ENCODE measurements at places on chromosomes 16 and 17. TPM values are rescaled to one million over a fixed set of nuclear protein-coding genes. Genes with fewer than 3 reads are reported as not detected.

WWOX gene
- 13.1 TPM for total RNA-seq

NUPR1 gene
- total RNA-seq = 49.6 TPM

GLYR1 gene
- total RNA-seq = 88.8 TPM

TAF15 gene
- 95.9 TPM for total RNA-seq

CACNA1H gene
- 6.0 TPM for total RNA-seq

SPATA32 gene
- total RNA-seq = not detected

PLEKHG4 gene
- 1.1 TPM for total RNA-seq

TPSB2 gene
- total RNA-seq = 10.0 TPM

DNA sequence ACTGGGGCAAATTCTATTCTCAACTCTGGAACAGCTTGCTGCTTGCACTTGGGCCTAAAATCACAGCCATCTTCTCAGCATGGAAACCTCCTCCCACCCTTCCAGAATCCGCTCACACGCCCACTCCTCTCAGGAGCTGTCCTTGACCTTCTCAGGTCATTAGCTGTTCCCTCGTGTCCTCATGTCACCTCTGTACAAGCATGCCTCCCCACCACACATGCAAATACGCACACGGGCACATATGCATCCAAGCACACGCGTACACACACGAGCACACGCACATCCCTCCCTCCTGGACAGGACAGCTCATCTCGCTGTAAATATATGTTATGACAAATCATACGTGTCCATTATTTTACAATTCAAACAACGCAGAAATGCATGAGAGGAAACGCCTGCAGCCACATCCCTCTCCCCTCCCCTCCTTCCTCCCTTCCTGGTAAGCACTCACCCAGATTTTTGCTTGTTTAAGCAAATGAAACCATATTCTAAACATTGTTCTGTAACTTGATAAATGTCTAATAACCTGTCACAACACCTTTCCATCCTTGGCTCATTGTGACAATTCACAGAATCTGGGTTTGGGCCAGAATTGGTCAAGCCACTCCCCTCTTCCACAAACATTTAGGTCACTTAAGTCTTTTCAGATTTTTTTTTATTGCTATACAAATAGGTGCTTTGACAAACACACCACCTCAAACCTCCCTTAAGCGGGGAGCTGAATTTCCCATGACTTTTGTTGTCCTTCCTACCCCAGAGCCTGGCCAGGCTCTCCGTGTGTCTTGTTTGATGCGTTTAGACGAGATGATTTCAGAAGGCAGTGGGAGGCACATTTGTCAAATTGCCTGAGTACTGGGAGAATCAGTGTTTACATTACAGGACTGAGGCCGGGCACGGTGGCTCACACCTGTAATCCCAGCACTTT is 41.7 kb downstream of the DNAH17 start:
- no peak for DNase-seq

DNA sequence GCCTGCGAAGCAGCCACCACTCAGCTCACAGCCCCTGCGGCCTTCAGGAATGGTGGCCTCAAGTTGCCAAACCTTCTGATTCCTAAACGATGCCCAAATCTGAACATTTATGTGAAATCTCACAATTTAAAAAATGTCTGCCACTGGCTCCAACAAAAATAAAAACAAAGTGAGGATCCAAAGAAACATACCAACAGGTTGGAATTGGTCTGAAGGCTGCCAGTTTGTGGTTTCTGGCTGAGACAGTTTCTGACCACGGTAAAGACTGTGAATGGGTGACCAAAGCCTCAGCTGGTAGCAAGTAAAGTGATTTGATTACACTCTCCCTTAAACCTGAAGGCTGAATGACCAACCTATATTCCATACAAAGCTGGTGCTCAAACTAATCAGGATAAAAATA is 24.9 kb downstream of the LITAFD start:
- no peak for DNase-seq

- DNase-seq = no peak
Measured at GRCh38 chr16:64250866-64251265, 871.0 kb downstream of the CDH11 start.

- DNase-seq = no peak
Measured at GRCh38 chr17:1002412-1002753, 5.5 kb downstream of the TIMM22 start.

DNA sequence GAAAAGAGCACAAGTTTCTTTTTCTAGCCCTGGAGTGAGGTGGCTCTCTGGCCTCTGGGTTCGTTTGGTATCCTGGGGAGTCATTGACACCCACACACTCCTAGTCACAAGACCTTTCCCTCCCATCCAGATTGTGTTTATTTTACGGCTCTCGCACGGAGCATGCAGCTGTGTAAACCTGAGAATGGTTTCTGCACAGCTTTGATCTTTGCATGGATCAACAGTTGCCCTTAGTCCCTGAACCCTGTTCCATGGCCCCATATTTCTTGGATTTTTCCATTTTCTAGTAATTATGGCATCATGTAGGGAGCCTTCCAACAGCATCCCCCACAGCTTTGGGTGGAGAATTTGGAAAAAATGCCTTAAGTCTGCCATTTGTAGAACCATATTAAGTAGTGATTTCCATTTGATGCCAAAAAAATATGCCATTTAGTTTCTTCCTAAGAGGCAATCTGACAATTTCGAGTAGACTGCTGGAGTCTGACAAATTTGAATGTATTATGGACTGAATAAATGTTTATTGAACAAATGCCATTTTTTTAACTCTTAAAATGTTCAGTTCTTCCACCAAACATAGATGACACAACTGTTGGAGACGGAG is 197.7 kb downstream of the WWOX start:
- no peak for DNase-seq

DNA sequence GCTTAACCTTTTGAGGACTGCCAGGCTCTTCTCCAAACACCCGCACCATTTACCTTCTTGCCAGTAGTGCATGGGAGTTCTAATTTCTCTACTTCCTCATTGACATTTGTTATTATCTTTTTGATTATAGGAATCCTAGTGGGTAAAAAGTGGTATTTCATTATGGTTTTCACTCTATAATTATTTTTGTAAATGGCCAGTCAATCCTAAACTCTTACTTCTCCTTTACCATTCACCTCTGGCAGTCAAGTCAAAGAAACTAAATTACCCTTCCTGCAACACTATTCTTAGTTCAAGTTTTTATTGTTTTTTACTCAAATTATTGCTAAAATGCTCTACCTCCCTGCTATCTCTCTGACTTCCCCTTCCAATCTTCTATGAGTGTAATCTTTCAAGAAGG is 29.8 kb upstream of the ANKFY1 start:
- no peak for DNase-seq

GRCh38 chr16:4214215-4214621 is 27.7 kb downstream of the SRL start:
- no peak for DNase-seq

DNA sequence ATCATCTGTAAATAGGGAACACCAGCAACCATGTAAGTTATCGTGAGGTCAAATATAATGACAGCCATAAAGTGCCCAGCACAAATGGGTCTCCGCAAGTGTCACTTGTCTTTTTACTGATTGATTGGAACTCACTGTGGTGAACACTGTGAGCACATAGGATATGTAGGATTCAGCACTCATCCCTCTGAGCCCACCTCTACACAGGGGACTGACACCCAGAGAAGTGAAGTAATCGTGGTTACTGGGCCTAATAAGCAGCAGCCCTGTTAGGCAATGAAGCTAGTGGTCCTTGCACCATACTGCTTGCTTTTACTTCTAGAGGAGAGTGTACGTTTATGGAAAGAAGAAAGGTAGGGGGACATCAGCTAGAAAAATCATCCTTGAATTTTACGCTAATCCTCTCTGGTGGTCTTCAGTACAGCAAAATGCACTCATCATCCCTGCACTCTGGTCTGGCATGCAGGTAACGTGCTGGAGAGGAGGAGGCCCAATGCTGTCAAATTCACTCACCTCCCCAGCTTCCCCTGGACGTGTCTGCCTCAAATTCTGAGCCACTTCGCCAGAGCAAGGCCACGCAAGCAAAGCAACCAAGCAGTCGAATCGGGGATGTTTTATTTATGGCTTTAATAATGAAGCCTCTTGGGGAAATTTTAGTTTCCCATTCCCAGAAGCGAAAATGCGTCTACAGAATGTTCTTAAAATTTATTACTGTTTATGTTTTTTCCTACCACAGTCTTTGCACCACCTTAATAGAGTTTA is 74.7 kb downstream of the YPEL2 start:
- no peak for DNase-seq

DNA sequence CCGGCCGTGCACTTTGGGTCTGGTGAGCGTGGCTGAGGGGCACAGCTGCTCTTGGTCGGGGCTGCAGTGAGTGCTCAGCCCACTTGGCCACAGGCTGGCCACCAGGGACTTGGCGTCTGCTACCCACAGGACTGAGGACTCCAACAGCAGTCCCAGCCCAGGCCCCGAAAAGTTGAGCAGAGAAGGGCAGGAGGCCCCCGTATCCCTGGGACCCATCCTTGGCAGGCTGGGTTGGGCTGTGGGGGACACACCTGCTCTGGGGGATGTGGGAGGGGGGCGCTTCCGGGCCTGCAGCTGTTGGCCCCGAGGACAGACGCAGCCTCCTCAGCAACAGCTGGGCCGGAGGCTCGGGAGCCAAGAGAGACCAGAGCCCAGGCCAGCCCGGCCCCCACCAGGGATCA is 19.4 kb upstream of the SSTR5 start:
- DNase-seq = peak; percentile 56

DNA sequence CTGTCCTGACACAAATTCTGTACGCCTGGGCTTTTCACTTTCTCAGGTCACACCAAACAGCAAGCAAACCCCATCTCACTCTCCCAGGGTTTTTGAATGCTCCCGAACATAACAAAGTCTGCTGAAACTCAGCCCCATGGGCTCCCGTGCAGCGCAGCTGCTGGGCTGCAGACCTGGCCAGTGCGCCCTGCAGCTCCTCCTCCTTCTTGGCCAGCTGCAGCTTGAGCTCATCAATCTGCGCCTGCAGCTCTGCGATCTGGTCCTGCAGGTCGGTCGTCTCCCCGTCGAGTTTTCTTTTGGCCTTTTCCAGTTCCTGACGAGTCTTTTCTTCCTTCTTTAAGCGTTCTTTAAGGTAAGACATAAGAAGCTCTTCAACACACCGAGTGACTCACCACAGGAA is 70.5 kb downstream of the NDEL1 start:
- no peak for DNase-seq

DNA sequence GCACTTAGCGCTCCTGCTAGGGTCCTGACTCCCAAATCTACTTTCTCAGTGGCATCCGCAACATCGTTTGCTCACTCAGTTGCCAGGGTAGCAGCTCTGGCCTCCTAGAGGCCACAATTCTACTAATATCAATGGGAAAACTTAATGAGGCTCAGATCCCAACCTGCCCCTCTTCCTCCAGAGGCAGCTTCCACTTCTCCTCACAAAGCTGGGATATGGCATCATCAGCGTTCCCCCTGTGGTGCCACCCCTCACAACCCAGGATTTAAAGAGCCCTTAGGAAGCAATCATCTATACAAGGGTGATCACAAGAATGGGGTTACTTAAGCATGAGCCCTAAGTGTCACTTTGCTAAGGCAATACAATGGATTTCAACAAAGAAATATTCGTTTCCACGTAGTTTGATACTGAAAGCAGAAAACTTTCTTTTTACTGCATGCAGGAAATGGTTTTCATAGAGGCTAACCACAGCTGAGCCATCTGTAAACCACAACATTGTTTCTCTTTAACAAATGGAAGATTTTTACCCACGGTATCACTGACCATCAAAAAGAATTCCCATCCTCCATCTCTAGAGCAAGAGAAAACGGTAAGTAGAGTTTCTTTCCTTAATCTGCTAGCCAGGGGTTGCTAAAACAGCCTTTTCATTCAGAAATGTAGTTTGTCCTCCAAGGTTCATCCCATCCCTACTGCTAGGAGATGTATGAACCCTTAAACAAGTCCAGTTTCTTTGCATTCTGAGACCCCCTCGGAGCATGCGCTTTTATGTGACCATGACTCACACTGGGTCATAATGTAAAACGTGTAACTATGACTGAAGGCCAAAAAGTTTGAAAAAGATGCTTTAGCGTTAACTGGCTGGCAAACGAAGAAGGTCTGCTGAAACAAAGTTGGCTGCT is 68.3 kb upstream of the BCAR1 start:
- DNase-seq = no peak

DNA sequence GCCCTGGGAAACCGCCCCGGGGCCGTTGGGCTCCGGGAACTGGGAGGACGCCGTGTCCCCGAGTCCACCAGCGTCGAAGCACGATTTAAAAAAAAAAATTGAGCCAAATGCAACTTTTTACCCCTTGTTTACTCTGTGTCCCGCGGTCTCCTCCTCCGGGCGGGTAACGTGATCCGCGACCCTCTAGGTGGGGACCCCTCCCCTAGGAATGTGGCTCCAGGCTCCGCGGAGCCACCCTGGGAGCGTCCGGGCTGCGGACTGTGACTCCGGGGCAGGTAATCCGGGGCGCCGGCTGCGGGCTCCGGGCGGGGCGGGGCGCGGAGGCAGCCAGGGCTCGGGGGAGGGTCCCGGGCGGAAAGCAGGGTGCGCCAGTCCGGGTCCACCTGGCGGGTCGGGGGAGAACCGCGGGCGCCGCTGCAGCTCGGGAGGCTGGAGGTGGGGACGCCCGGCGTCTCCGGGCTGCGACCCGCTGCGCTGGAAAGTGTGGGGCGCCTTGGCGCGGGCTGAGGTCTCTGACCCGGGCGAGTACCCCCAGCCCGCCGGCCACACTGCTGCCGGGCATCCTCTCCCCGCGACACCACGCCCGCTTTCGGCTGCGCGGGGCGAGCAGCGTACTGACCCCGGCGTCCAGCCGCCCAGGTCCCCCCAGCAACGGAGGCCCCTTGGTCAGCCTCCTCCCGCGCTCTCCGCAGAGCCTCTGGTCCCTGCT is 852 bp upstream of the HELZ start:
- DNase-seq = peak; percentile 71

DNA sequence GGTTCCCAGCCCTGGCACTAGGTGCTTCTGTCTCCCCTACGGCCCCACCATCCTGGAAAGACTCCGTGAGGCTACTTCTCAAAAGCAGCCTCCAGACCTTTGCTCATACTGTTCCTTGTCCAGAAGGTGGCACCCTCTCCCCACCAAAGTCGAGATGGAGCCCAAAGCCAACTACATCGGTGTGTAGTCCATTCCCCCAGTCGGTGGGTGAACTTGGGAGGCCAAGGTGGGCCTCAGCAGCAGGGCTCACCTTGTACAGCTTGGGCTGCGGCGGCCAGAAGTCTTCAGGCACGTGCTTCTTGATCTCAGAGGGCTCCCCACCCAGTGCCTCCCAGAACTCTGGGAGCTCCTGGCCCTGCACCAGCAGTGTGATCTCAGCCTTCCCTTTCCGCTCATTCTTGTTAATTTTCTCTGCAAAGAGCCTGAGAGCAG is 10.2 kb downstream of the FLII start:
- no peak for DNase-seq

DNA sequence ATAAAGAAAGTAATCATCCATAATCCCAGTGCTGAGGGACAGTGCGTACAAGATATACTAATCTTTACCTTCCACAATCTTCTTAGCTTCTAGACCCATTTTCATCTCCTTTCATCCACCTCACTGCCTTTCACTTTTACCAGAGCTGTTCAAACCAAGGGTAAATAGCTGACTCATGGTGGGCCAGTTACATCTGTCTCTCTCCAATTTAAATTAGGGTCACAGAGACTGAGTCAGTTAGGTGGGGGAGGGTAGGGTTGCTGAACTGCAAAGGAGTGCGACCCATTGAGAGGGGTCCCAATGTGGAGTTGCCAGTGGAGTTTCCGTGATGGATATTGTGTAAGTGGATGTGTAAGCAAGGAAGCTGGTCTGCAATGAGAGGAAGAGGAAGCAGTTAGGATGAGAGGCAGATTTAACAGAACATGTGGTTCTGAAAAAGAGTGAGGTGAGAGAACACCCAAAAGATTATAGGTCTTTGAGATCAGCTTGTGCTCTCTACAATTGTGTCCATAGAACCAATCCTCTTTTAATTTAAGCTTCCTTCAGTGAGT is 83.5 kb downstream of the GP2 start:
- no peak for DNase-seq
